ENCODE measurements at places on chromosomes 11 and 22.

- DNase-seq, result peak; percentile 87
Measured at GRCh38 chr11:10304495-10305261, at the start of gene ADM. Gene ADM (plus strand): TSS chr11:10305073. CDS start chr11:10305701, 628 bp downstream.

- no peak for DNase-seq
Measured at GRCh38 chr11:19995145-19995544, 165.1 kb downstream of the DBX1 start.

GRCh38 chr11:65058419-65059054, at the start of gene NAALADL1:
Gene NAALADL1 (minus strand): TSS chr11:65058553. CDS start chr11:65058521, 32 bp downstream.
- DNase-seq, result no peak

- DNase-seq, result no peak
Measured at GRCh38 chr11:92123540-92123939, 101.1 kb upstream of the FAT3 start.

- DNase-seq, result no peak
Measured at GRCh38 chr22:44648821-44649565, 53.0 kb upstream of the PRR5 start.

- DNase-seq, result no peak
Measured at GRCh38 chr11:63558459-63559157, 4.6 kb downstream of the PLAAT2 start.

DNA sequence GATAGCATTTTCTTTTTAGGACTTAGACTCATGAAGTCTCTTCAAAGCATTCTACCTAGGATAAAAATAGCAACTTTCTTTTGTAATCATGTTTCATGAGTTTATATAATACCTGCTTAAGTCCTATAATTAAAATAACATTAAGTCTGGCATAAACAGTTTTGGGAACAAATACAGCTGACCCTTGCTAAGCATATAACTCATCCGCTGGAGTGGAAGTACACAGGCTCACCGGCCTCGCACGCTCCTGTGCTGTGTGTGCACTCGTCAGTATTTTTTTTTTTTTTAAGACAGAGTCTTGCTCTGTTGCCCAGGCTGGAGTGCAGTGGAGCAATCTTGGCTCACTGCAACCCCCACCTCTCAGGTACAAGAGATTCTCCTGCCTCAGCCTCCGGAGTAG, 221.8 kb downstream of the ADAMTS15 start:
- no peak for DNase-seq

DNA sequence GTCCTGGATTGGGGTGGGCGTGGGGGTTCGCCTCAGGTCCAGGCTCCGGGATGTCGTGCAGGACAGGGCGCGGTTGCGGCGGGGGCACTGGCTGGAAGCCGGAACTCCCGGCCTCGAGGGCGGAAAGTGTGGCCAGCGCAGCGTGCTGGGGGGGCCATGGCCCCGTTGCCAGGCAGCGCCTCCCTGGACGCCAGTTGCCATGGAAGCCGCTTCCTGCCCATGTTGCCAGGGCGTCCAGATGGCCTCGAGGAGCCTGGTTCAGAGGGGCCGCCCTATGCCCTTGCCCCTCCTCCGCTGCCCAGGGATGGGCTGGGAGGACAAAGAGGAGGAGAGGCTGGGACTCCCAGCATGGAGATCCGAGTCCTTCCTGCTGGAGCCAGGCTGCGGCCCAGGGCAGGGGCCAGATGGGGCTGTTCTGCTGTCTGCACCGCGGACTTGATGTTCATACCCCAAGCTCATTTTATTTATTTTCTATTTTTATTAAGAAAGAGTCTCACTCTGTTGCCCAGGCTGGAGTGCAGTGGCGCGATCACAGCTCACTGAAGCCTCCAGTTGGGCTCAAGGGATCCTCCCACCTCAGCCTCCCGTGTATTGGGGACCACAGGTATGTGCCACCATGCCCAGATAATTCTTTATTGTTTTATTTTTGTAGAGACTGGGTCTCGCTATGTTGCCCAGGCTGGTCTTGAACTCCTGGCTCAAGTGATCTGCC, 4.6 kb upstream of the CCDC188 start:
- DNase-seq, result peak; percentile 94

GRCh38 chr11:77073328-77074001, 6.7 kb downstream of the CAPN5 start:
- no peak for DNase-seq

GRCh38 chr22:40853961-40854360, 2.5 kb downstream of the ST13 start:
- no peak for DNase-seq

DNA sequence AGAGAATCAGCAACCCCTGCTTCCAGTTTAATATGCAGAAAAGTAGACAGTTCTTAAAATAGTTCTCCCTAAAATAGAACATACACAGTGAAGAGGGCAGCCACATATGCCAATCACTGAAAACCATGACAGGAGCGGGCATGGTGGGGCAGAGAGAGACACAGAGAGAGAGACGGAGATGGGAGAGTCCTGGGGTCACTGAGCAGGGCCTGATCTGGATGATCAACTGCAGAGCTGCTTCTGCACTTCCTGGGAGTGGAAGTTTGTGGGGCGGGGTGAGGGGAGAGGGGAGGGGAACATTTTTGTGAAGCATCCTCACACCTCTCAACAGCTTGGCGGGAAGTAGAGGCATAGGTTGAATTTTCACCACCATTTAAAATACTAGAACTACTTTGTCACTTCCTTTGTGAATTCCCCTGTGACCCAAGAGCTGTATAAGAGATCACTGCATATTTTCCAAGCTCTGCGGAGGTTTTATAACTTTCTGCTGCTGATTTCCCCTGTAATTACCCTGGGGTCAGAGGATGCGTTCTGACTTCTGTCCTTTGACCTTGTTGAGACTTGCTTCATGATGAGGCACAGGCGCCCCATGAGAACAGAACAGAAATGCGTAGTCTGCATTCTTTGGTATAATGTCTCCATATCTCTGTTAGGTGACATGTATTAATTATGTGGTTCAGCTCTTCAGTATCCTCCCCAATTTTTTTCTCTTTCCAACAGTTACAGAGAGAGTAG, 419.4 kb downstream of the BRD1 start:
- no peak for DNase-seq
